NCI-H2227 treated with DMSO at 0.1 percent for 48 hours (cell line): ENCODE measurements at places on chromosomes 11 and 22.

DNA sequence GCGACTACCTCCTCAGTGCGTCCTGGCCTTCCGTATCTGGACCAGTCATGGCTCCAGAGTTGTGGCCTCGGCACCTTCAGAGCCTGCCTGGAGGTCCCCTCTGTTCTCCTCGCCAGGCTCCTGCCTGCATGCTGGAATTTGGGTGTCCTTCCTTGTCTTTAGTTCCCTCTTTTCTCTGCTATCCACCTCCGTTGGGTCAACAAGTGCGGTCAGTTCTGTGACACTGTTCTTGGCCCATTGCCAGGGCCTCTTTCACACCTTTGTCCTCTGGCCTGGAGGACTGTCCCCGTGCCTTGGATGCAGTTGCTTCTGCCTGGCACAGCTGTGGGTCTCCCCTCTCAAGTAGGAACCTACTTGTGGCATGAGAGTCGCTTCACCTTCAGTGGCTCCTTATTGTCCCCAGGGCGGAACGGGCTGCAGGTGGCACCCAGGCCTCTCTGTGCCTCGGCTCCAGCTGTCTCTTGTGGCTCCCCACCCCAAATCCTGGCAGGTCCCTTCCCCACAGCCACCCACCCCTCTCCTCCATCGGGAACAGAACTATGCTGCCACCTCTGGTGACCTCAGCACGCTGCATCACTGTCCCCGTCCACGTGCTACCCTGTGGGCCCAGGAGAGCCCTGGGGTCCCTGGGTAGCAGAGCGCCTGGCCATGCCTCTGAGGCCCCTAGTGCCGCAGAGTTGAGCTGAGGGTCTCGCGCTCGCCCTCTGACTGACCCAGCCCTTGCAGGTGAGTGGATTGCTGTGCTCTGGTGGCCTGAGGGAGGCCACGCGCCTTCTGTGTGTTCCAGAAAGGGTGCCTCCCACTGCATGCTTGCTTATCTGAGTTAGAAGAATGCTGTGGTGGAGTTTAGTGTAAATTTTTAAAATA lies 4.7 kb downstream of the DGCR8 start:
- DNase-seq: no peak

DNA sequence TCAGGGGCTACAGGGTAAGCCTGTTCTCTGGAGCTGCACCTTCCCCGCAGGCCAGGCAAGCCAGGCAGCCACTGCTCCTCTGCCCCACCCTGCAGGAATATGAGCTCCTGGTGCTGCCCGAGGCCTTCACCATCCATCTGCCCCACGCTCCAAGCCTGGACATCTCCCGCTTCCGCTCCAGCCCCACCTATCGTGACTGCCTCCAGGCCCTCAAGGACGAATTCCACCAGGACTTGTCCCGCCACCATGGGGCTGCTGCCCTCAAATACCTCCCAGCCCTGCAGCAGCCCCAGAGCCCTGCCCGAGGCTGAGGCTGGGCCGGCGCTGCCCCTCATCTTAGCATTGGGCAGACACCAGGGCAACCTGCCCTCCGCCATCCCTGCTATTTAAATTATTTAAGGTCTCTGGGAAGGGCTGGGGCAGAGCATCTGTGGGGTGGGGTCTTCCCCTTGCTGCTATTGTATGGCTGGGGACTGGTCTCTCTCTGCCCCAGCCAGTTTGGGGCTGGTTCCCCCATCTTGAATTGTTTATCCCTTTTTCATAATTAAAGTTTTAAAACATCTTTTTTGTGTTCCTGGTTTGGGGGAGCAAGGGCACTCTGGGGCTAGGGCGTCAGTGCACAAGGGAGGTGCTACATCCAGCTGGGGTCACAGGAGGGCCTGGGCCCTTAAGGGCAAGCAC lies 6.2 kb downstream of the LARGE2 start:
- no peak for DNase-seq

DNA sequence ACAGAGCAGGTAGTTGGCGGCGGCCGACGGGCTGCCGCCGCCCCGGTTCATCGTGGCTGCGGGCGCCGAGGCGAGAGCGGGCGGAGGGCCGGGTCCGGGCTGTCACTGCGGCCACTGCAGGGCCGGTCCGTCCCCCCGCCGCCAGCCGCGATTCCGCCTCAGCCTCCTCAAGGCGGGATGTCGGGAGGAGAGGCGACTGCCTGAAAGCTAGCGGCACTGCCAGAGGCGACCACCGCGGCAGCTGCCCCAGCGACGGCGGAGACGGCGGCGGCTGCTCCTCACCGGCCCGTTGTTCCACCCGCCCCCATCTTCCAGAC lies 234 bp downstream of the SESN3 start:
- DNase-seq: no peak

GRCh38 chr11:128135451-128135850 lies 451.9 kb downstream of the ETS1 start:
- no peak for DNase-seq

DNA sequence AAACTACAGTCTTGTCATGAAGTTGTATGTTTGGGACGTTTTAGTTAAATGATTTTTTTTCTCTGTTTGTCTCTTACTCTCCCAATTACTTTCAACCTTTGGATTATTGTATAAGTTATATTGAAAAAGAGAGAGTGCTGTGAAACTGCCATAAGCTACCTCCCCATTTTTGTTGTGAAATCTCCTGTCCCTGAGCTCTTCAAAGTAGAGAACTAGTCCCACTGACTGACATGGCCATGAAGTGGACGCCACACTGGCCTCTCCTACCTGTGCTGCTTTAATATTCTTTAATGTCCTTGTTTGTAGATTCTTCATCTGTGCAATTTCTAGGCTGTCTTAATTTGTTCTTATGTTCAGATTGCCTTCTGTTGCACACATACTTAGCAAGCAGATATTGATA lies 56.3 kb downstream of the PPFIA1 start:
- no peak for DNase-seq

GRCh38 chr11:5696210-5696609 lies 6.6 kb downstream of the TRIM22 start:
- DNase-seq: no peak

GRCh38 chr11:33987975-33988580 lies 63.5 kb upstream of the CAPRIN1 start:
- peak; percentile 58 for DNase-seq

- DNase-seq: no peak
These were observed 3.1 kb downstream of the ALX4 start for GRCh38 chr11:44306918-44307244.

DNA sequence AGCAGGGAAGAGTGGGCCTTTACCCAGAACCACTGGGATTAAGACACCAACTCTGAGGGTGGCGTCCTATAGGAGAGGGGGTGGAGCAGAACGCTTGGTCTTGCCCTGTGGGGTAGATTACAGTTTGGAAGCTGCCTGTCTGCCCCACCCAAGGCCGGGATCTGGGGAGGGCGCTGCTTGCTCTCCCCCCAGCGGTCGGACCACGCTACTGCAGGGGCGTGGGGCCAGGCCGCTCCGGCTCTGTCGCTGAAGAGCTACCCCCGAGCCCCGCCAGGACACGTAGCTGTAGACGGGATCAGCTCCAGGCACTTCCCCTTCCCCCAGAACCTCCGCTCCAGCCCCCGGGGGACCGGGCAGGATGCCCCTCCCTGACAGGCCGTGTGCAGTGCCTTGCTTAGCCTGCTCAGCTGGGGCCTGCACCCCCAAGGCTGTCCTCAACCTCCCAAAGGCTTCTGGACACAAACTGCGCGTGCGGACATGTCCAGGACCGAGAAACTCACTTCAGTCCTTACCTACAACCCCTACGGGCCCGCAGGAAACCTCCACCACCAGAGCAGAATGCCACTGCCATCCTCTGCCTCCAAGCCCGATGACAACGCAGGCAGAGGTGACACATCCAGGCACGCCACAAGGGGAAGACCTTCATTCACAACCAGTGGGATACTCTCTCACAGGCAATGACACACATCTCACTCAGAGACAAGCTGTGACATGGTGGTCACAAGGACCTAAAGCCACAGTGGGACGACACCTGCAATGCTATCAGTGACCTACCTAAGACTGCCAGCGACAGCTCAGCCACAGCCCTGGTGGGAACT lies 3.6 kb downstream of the AHNAK start:
- DNase-seq: peak; percentile 15

GRCh38 chr11:65120831-65121230 lies 1.1 kb downstream of the FAU start:
- no peak for DNase-seq
